ENCODE measurements at places on chromosomes 13 and 19.
A peak's percentile ranks its signal among the peaks of the same experiment; 100 is the strongest.

DNA sequence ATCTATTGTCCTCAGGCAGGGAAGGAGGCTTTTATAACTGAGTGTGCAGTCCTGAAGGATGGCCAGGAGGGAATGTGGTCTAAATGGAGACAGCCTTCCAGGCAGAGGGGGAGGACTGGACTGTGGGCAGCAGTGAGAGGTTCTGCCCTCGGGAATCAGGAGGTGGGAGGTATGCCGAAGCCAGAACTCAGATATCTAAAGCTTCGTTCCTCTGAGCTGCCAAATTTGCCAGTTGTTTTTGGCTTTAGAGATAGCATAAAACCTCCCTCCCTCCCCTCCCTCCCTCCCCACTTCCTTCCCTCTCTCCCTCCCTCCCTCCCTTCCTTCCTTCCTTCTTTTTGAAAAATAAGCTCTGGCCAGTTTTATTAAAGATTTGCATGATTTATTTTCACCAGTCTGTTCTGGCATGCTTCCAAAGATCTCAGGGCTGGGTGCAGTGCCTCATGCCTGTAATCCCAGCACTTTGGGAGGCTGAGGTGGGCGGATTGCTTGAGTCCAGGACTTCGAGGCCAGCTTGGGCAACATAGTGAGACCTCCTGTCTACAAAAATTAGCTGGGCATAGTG lies 2.4 kb downstream of the MEDAG start:
- H3K4me3 ChIP-seq = no peak overlapping the region
- peaks cover 31% of the 10 kb centered on the region for H3K27me3 ChIP-seq
- no peak overlapping the region for H3K27ac ChIP-seq

- H3K4me3 ChIP-seq = peak overlapping the region; percentile 79
- peaks cover 5% of the 10 kb centered on the region for H3K36me3 ChIP-seq
- H3K27me3 ChIP-seq = no peaks in the 10 kb centered on the region
- no peaks in the 10 kb centered on the region for H3K4me1 ChIP-seq
- DNase-seq = no peak
These were observed 372 bp upstream of the ZNF699 start for GRCh38 chr19:9309974-9310446.

GRCh38 chr19:36916991-36917390 lies 859 bp downstream of the ZNF568 start:
- H3K36me3 ChIP-seq = peaks cover 66% of the 10 kb centered on the region
- H3K27ac ChIP-seq = no peak overlapping the region
- DNase-seq = peak; percentile 0

- no peaks in the 10 kb centered on the region for H3K27me3 ChIP-seq
- no peak overlapping the region for H3K27ac ChIP-seq
- H3K36me3 ChIP-seq = peaks cover 52% of the 10 kb centered on the region
- DNase-seq = no peak
- no peak overlapping the region for H3K4me3 ChIP-seq
These were observed 4.7 kb upstream of the ZNF606 start for GRCh38 chr19:58007285-58007684.

- no peak overlapping the region for H3K4me3 ChIP-seq
- H3K27ac ChIP-seq = no peak overlapping the region
- no peaks in the 10 kb centered on the region for H3K4me1 ChIP-seq
- no peaks in the 10 kb centered on the region for H3K36me3 ChIP-seq
These were observed 40.1 kb downstream of the F2RL3 start for GRCh38 chr19:16928916-16929315.

- peak; percentile 21 for DNase-seq
- no peaks in the 10 kb centered on the region for H3K27me3 ChIP-seq
- no peaks in the 10 kb centered on the region for H3K36me3 ChIP-seq
- no peak overlapping the region for H3K4me3 ChIP-seq
- H3K27ac ChIP-seq = no peak overlapping the region
- H3K4me1 ChIP-seq = peaks cover 20% of the 10 kb centered on the region
These were observed 66.4 kb downstream of the SPACA7 start for GRCh38 chr13:112442483-112443090.

DNA sequence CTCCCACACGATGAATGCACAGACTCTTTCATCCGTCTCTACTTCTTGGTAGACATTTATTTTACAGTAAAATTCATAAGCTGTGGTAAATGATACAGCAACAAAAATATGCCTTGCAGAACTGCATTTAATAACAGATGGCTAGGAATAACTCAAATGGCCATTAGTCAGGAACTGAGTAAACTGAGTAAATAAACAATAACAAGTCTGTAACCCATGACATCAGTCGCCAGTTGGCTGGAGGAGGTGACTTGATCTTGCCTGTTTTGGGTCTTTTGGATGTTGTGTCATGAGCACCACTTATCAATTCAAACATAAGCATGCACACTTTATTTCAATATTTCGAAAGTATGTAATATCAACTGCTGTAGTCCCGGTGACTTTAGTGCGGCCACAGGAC lies 632.6 kb upstream of the ARGLU1 start:
- DNase-seq = no peak
- H3K27ac ChIP-seq = no peak overlapping the region
- H3K4me3 ChIP-seq = no peak overlapping the region
- peaks cover 3% of the 10 kb centered on the region for H3K4me1 ChIP-seq

- DNase-seq = peak; percentile 96
- H3K27ac ChIP-seq = no peak overlapping the region
- no peaks in the 10 kb centered on the region for H3K27me3 ChIP-seq
- H3K4me1 ChIP-seq = peaks cover 2% of the 10 kb centered on the region
These were observed 60.5 kb downstream of the CELF5 start for GRCh38 chr19:3284759-3285646.

DNA sequence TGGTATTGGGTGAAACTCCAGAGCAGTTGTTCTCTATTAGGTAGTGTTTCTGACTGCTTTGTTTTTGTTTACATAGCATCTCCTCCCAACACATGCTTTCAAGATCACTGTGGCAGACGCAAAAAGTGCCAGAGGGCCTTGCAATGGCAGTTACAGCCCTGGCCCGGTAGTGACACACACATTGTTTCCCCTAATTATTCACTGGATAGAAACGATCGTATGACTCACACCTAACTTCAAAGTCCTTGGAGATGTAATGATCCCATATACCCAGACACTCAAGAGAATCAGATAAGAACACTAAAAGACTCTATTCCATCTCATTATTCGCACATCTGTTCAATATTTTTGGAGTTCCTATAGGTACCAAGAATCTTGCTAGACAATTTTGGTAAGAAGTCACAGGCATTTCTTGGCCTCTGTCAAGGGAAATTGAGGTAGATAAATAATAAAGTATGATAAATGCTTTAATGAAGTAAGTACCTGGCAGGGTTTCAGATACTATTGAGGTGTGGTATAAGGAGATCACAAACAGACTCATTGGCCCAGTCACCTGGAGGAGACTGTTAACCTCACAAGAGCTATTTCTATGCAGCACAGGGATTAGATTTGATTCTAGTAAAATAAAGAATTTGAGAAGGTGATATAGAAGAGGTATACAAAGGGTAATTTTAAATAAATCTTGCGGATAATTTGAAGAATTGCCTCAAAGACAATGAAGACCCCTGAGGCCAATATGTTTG lies 485.3 kb downstream of the SLITRK6 start:
- no peak overlapping the region for H3K27ac ChIP-seq
- DNase-seq = no peak
- H3K36me3 ChIP-seq = no peaks in the 10 kb centered on the region
- no peaks in the 10 kb centered on the region for H3K27me3 ChIP-seq
- peaks cover 4% of the 10 kb centered on the region for H3K4me1 ChIP-seq

DNA sequence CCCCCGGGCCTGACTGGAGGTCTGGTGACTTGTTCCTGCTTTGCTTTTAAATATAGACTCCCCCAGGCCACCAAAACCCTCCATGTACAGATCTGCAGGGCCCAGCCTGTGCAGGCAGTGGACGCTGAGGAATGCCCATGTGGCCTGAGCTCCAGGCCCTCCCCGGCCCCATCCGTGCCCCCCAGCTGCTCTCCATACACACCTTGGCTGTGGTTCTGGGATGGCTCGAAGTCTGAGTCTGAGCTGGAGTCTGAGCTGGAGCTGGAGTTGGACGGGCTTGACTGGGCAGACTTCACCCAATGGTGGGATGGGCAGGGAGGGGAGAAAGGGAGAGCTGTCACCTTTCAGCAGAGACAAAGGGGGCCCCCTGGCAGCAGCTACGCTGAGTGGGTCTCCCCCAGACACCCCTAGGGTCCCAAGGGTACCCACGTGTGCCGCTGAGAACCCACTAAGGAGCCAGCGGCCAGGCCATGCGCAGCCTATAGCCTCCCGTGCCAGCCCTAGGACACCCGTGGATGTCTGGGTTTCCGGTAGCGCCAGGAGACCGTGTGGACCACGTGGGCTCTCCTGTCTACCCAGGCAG lies 61.9 kb downstream of the MLLT1 start:
- peaks cover 27% of the 10 kb centered on the region for H3K4me1 ChIP-seq
- peaks cover 67% of the 10 kb centered on the region for H3K36me3 ChIP-seq
- no peaks in the 10 kb centered on the region for H3K27me3 ChIP-seq

GRCh38 chr19:3580156-3580934 lies 4.9 kb upstream of the GIPC3 start:
- H3K36me3 ChIP-seq = peaks cover 13% of the 10 kb centered on the region
- H3K27me3 ChIP-seq = peaks cover 11% of the 10 kb centered on the region
- H3K4me1 ChIP-seq = no peaks in the 10 kb centered on the region
- no peak overlapping the region for H3K27ac ChIP-seq
- no peak for DNase-seq

DNA sequence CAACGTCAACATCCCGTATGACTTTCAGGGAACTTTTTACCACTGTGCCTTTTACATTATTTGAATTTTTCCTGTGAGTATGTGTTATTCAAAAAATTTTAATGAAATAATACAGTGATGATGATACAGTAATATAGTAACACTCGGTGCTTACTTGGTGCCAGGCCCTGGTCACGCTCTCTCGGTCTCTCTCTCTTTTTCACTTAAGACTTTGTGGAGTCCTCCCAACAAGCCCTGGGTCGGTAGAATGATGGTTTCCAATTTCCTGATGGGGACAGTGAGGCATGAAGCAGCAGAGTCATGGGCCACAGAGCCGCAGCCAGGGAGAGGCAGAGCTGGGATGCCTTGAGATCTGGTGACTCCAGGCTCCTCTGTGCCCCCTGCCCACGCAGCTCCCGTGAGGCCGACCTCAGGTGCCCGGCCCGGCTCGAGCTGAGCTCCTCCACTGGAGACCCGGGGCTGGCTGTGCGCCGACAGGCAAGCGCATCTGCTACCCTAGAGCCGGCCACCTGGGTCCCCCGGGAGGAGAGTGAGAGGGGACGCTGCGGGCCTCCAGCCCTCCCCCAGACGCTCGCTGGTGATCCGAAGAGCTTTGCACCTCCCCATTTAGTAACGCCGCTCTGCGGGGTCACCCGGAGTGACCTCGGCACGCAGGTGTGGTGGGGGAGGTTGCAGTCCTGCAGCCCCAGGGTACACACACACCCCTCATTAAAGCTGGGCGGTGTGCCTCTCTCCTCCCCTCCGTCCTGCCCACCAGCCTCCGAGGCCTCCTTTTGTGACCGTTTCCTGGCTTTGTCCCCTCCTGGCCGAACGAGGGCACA lies 4.4 kb upstream of the SBK3 start:
- H3K27me3 ChIP-seq = no peaks in the 10 kb centered on the region
- DNase-seq = peak; percentile 67
- peak overlapping the region; percentile 98 for H3K27ac ChIP-seq
- peaks cover 44% of the 10 kb centered on the region for H3K4me1 ChIP-seq

DNA sequence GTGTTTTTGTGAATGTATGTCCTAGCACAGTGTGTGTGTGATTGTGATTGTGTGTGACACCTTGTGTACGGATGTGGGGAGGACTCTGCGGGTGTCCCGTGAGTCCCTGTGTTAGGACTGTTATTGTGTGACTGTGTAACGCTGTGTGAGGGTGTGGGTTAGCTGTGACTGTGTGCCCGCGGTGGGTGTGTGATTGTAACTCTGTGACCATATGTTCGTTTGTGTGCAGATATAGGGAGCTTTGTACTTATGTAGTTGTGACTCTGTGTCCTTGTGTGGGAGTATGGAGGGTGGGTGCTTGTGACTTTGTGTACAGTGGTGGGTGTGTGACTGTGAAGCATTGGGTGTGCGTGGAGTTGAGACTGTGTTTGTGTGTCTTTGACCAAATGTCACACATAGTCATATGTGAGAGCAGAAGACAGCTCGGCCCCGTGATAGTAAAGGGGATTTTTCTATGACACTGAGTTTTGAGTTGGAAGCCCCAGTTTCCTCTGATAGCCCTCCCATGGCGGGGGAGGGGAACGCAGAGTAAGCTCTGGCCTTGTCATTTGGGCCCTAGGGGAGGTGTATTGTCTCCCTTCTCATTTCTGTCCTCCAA lies 949 bp upstream of the ZNF260 start:
- no peaks in the 10 kb centered on the region for H3K4me1 ChIP-seq
- peak overlapping the region; percentile 58 for H3K4me3 ChIP-seq
- H3K27ac ChIP-seq = no peak overlapping the region
- peaks cover 29% of the 10 kb centered on the region for H3K36me3 ChIP-seq
- DNase-seq = no peak

DNA sequence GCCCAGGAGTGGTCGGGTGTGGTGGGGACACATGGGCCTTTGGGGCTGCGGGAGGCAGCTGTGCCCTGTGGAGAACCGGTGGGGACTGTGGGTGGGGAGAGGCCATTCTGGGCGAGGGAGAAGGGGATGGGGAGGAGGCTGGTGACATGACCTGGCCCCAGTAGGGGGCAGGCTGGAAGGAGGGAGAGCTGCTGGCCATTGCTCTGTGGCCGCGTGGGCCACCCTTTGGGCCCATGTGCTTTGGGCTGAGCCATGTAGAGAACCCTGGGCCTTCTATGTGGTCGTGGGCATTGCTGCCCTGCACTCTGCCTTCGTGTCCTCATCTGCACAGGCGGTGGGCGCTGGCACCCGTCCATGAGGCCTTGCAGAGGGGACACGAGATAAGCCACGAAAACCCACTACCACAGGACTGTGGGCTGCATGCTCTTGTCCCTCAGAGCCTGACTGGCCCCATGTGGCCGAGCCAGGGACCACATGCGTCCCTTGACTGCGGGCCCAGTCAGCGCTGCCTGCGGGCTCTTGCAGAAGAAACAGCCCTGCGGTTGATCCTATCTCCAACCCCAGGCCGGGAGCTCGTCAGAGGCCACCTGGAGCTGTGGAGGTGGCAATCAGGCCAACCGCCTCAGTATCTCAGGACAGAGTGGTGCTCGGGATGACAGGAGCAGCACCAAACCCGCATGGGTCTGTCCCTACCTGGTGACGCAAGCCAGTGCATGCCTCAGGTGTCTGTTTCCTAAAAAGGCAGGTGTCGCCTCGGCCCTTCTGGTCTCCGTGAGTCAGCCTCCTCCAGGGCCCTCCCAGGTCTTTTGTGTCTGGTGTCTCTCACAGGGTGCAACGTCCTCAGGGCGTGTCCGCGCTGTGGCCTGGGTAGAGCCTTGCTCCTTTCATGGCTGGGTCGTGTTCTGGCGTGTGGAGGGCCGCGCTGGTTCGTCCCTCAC lies 14.3 kb downstream of the FZR1 start:
- H3K27me3 ChIP-seq = peaks cover 2% of the 10 kb centered on the region
- H3K4me1 ChIP-seq = no peaks in the 10 kb centered on the region
- H3K4me3 ChIP-seq = no peak overlapping the region
- DNase-seq = no peak
- no peak overlapping the region for H3K27ac ChIP-seq
- H3K36me3 ChIP-seq = peaks cover 83% of the 10 kb centered on the region

GRCh38 chr13:33251131-33251661 lies 34.4 kb downstream of the STARD13 start:
- H3K4me1 ChIP-seq = peaks cover 3% of the 10 kb centered on the region
- no peaks in the 10 kb centered on the region for H3K27me3 ChIP-seq
- H3K27ac ChIP-seq = no peak overlapping the region
